ENCODE measurements at places on chromosomes 1 and 21. TPM values are rescaled to one million over a fixed set of nuclear protein-coding genes. Genes with fewer than 3 reads are reported as not detected.

The PLA2G5 gene
- total RNA-seq = 44.1 TPM

The NBPF10 gene
- 0.96 TPM for total RNA-seq

The FMO1 gene
- 0.58 TPM for total RNA-seq

The KCNC4 gene
- 4.9 TPM for total RNA-seq

The GPR3 gene
- total RNA-seq = 0.69 TPM

GRCh38 chr1:60922304-60922703 lies 160.1 kb upstream of the NFIA start:
- DNase-seq = no peak

DNA sequence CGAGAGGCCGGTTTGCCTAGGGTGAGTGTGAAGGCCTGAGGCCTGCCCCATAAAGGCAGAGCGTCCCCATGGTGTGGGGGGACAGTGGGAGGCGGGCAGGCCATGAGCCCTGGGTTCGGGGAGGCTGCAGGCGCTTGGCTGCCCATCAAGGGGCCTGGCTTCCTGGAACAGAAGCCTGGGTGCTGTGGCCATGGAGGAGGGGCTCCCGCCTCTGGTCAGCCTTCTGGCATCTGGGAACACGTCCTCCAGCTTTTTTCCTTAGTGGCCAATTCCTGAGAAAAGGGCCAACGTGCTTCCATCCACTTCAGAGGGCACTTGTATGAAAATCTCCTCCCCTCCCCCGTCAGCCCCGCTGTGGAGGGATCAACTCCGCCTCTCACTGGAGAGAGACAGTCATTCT lies 58.7 kb downstream of the PRDM16 start:
- no peak for DNase-seq

GRCh38 chr1:39238476-39238875 lies 34.0 kb downstream of the MACF1 start:
- no peak for DNase-seq

- no peak for DNase-seq
Measured at GRCh38 chr1:184604152-184604900, 150.3 kb downstream of the EDEM3 start.

- no peak for DNase-seq
Measured at GRCh38 chr1:226762988-226763904, 24.2 kb upstream of the ITPKB start.

DNA sequence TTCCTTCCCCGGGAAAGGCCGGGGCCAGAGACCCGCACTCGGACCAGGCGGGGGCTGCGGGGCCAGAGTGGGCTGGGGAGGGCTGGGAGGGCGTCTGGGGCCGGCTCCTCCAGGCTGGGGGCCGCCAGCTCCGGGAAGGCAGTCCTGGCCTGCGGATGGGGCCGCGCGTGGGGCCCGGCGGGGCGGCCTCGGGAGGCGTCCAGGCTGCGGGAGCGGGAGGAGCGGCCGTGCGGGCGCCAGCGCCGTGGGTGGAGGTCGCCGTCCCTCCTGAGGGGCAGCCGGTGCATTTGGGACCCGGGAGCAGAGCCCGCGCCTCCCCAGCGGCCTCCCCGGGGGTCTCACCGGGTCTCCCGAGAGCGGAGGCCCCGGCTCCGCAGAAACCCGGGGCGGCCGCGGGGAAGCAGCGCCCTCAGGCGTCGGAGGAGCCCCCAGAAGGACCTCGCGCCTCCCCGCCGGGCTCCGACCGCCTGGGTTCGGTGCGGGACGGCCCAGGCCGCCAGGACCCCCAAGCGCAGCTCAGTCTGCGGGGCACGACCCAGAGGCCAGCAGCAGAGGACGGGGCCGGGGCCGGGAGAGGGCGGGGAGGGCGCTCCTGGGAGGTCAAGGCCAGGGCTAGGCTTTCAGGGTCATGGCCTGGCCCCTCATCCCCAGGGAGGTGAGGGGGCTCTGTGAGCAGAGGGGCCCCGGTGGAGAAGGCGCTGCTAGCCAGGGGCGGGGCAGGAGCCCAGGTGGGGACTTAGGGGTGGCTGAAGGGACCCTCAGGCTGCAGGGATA lies 7.2 kb upstream of the SLX9 start:
- DNase-seq = no peak

DNA sequence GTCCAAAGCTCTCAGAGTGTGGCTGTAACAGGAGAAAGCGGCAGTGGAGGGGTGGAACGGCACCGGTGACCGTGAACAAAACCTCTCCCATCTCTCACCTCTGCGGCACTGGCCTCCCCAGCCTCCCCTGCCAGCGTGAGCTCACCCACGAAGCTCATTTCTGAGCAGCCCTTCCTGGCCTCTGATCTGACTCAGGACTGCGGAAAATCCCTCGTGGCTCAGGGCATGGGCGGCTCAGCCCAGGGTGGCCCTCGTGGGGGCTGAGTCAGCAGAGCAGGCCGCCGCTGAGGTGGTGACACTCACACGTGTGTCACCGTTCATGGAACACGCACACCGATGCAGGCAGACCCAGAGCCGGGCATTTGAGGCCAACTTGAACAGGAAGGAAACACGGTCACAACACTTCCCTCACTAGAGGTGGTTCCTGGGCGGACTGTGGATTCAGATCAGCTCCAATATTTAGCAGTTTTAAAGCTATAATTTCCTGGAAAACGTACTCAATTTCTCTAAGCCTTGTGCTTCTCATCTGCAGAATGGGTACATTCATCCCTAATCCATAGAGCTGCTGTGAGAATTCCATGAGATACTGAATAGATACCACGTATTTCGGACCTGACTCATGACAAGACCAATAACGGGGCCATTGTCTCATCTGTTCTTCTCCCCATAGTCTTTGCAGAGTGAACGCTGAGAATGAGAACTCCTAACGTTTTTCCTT lies 115.0 kb upstream of the TMPRSS2 start:
- no peak for DNase-seq

- no peak for DNase-seq
Measured at GRCh38 chr21:15077529-15078145, 12.8 kb upstream of the NRIP1 start.

- DNase-seq = no peak
Measured at GRCh38 chr1:39332291-39332690, 127.8 kb downstream of the MACF1 start.

- no peak for DNase-seq
Measured at GRCh38 chr1:28934676-28935075, 20.3 kb downstream of the EPB41 start.

- no peak for DNase-seq
Measured at GRCh38 chr1:38741341-38741740, 118.2 kb downstream of the RRAGC start.

DNA sequence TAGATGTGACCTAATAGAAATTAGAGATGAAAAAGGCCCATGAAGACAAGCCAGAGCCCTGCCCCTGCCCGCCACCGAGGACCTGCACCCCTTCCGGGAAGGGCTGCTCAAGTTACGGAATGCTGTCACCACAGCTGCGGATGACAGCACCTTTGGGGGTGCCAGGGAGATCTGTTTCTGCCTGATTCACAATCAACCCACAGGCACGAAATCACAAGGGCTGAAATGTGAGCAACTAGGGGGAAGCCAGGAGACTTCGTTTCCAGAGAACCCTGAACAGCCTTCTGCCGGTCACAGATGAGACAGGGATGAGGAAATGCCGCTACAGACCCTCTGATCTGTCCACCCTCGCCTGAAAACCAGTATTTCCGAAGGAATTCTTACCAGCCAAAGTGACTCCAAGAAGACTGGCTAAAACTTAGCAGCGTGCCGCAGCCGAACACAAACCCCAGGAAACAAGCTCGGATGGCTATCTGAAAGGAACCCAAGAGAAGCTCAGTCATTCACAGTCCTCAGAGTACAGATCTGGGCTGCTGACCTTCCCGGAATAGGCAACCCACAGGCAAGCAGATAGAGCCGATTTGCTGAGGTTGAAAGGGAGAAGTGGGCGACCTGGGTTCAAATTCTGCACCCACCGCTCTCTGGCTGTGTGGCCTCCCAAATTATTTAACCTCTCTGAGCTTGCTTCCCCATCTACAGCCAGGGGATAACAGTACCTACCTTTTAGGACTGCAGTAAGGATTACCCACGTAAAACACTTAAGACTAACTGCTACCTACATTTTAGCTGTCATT lies 1.1 kb downstream of the ICMT start:
- DNase-seq = no peak

DNA sequence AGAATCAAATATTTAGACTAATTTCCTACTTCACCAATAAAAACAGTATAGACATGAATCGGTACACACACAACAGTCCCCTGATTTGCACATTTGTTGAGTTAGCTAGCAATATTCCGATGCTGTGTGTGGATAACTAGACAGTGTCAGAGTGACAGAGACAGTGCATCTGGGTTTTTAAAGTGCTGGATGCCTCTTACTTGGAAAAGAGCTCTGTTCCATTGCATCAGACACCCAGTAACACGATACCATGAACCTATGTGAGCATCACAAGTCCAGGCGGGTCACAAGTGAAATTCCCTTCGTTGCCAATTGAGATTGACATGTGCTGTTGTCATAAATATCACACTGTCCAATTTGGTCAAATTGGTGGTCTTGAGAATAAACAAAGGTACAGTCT lies 82.0 kb upstream of the ESRRG start:
- no peak for DNase-seq

GRCh38 chr1:21534674-21535378 lies 25.6 kb downstream of the ALPL start:
- DNase-seq = no peak

- DNase-seq = no peak
Measured at GRCh38 chr1:168932539-168932938, 174.0 kb upstream of the ATP1B1 start.

Measured in heart left ventricle (tissue), 16 donors.